Glomerular endothelial cell (primary cell): ENCODE measurements at places on chromosomes 4 and X. TPM values are rescaled to one million over a fixed set of nuclear protein-coding genes. Genes with fewer than 3 reads are reported as not detected.

DNA sequence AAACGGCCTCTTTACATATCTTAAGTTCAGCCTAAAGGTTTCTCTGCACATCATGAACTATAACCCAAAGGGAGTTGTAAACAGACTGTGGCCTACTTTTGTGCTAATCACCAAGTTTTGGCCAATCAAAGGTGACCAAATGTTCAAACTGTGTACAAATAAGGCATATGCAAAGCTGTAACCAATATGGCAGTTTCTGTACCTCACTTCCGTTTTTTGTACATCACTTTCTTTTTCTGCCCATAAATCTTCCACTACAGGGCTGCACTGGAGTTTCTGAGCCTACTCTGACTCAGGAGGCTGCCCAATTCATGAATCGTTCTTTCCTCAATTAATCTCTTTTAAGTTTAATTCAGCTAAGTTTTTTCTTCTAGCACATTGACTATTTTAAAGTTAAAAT is 318.7 kb downstream of the SLC7A11 start:
- DNase-seq = no peak

The TMPRSS11D gene
- total RNA-seq = not detected in 2 replicates

The ASMTL gene
- 32.9 and 37.2 TPM in 2 replicates for total RNA-seq

The TMEM156 gene
- total RNA-seq = 9.6 and 13.1 TPM in 2 replicates
